Natural killer cell (primary cell): ENCODE measurements at places on chromosomes 3 and 15.

DNA sequence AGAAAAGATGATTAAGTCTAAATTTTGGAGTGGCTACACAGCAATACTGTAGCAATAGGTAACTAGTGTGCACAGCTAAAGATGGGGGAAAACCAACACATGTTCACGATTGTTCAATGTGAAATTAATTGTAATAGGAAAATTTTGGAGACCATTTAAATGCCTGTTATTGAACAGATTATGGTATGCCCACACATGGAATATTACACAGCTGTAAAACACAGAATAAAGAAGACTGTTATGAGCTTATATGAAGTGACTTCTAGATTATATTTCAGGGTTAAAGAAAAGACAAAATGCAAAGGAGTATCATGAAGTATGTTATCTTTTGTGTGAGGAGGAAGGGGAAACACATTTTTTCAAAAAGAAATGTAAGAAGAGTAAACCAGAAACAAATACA, 43.8 kb downstream of the SPINK8 start:
- no peak for DNase-seq

DNA sequence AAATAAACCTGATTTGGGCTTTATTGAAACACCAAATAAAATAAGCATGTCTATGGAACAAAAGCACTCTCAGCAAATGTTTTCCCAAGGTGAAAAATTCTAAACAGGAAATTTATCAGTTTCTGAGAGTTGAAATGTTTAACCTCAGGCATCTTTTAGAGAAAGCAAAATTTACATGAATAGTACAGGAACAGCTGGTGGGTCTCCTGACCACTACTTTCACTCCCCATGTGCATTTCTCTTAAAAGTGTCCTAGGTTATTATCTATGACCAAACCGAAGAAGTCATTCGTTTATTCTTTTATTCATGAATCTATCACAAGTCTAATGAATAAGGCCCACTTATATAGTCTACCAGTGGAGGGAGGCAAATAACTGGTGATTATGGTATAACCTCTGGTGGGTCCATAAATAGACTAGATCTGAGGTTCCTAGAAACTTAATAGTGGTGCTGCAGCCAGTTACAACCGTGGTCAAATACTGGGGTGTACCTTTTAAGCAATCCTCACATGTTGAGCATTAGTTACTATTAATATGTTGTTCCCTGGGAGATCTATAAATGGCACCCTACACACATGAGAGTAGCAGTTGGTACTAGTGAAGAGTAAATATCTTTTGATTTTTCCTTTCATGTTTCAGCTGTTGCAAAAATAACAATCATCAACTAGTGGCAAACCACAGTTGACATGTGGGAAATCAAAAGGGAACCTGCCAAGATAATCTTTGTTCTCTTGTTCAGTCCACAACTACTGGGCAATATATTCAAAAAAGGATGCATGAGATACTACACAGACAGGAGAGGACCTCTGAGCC, 169.3 kb upstream of the STAC start:
- no peak for DNase-seq

DNA sequence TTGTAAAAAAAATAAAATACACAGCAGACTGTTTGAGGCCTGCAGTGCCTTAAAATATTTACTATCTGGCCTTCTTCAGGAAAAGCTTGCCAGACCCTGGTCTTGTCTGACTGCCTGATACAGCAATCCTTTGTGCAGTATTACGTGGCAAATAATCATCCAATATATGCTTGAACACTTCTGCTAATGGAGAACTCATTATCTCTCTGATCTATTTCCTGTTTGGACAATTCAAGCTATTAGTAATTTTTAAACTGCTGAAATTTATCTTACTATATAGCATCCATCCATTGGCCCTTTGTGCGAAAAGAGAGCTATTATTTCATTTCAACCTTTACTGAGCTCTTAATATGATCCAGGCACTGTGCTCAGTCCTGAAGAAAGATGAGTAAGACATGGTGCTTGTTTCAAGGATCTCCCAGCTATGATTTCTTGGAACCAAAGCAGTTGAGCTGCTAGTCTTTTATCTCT, 15.9 kb downstream of the ATG7 start:
- no peak for DNase-seq

DNA sequence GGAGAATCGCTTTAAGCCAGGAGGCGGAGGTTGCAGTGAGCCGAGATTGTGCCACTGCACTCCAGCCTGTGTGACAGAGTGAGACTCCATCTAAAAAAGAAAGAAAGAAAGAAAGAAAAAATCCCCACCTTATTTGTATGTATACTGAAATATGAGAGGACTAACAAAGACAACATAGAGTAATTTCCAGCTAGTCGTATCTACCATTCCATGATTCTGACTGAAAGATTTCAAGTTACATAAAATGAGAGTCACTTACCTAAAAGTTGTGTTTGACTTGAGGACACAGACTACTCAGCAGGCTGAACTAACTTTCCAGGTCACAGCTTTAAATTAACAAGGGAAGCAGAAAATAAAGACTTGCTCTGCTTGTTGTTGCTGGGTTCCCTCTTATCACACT, 18.8 kb upstream of the PRKCI start:
- DNase-seq, result no peak

- DNase-seq, result no peak
These were observed 73.3 kb upstream of the RAD18 start for GRCh38 chr3:9036404-9037131.

- no peak for DNase-seq
These were observed 148.6 kb downstream of the SST start for GRCh38 chr3:187521546-187521945.

DNA sequence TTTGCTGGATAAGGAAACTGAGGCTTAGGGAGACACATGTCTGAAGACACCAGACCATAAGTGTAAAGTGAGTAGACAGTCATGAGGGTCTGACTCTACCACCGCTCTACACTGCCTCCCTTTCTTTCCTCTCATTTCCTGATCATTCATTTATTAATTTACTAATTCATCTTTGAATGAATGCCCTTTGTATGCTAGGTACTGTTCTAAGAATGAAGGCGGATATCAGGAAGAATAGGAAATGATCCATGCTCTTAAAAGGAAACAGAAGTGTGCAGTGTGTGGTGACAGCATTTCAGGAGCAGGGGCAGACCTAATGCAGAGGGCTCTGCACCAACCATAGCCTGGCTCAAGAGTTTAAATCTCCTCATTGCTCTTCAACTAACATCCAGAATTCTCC, 31.8 kb upstream of the PSMD6 start:
- no peak for DNase-seq

DNA sequence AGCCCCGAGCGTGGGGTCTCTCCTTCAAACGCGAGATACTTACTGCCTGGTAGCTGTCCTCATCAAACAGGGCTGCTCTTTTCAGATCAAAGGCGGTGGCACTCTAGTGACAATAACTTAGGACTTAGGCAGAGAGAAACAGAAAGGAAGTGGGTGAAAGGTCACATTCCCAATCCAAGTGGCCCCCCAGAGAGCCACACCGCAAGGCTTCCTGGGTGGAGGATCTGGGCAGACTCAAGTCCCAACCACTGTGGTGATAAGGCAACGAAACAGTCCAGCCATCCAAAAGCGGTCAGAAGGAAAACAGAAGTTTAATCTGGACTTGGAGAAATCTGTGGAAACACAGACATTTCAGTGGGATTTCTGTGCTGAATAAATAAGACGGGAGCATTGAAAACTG, 227.2 kb downstream of the ADAMTS17 start:
- DNase-seq, result no peak

DNA sequence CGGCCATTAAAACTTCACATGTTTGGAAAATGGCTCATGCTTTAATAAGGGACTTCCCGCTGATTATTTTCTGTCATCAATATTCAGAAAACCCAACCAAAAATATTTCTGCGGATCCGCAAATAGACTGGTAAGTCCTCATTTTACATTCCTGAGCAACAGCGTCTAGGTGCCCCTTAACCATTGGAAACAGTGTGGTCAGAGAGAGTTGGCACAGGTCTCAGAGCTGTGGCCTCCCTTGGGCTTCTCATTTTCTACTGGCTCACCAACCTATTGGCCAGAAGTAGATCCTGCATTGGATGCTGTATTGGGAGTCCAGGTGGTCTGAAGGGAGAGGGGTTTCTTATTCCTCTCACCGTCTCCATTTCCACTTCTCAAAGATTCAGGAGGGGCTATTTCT, 348.1 kb upstream of the DCBLD2 start:
- DNase-seq, result no peak

GRCh38 chr3:88668180-88668579, 439.2 kb upstream of the EPHA3 start:
- DNase-seq, result no peak

- no peak for DNase-seq
These were observed 130.4 kb downstream of the FEZF2 start for GRCh38 chr3:62242831-62243509.

- DNase-seq, result no peak
These were observed 27.6 kb downstream of the SLC4A7 start for GRCh38 chr3:27456554-27456953.

DNA sequence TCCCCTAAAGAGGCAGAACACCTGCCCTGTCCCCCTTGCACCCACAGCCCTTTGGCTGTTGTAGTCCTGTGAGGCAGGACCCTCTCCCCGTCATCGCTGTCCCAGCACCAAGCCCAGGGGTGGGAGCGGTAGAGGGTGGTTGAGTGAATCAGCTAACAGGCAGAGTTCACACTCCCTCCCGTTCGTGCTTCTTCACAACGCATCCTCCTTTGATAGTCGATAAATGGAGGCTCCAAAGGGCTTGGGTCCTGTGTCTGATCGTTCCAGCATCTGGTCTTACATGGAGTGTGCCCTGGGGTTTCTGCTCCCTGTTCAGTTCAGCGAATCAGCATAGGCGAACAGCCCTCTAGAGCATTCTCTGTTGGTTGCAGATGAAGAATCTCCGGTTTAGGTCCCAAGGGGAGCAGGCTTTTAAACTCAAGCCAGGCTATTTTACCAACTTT, 820 bp upstream of the HMCES start:
- DNase-seq, result peak; percentile 30

- no peak for DNase-seq
These were observed 212.4 kb downstream of the TLE3 start for GRCh38 chr15:69885173-69885955.

DNA sequence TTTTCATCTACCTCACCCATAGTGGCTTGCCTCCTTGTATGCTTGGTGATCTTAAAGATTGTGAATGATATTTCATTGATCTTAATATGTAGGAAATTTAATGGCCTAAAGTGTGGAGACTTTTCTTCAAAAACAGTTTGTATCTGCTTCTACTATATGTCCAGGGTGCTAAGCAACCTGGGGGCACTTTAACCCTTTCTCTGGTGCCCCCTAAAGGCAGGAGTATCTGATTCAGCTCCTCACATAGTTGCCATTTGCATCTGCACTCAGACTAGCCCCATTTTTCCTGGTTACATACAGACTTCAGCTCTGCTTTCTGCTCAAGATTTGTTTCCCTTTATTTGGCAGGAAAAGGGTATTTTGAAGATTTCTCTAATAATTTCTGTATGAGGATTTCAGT, 5.2 kb upstream of the PFN2 start:
- no peak for DNase-seq

- no peak for DNase-seq
These were observed 15.8 kb downstream of the BOC start for GRCh38 chr3:113227146-113227545.

DNA sequence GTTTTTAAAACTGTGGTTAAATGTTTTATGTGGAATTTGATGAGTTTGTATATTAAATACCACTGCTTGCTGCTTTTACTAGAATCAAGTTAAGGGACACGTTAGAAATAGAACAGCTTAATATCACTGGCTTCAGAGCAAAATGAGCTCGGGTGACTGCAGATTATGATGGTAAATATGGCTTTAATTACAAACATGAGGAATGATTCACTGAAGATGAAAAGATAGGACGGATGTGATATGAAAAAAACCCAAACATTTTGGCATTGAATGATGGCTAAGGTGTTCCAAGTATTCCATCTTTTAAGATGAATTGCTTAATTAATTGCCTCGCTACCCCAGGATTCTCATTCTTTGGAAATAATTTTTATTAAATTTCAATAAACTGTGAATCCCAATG, 33.7 kb downstream of the SLC24A1 start:
- no peak for DNase-seq

GRCh38 chr3:94301366-94301765, 238.5 kb downstream of the NSUN3 start:
- no peak for DNase-seq

- DNase-seq, result no peak
These were observed 214.3 kb upstream of the ADAMTS9 start for GRCh38 chr3:64901986-64902516.

- no peak for DNase-seq
These were observed 312.8 kb upstream of the CHRM5 start for GRCh38 chr15:33655488-33655887.

DNA sequence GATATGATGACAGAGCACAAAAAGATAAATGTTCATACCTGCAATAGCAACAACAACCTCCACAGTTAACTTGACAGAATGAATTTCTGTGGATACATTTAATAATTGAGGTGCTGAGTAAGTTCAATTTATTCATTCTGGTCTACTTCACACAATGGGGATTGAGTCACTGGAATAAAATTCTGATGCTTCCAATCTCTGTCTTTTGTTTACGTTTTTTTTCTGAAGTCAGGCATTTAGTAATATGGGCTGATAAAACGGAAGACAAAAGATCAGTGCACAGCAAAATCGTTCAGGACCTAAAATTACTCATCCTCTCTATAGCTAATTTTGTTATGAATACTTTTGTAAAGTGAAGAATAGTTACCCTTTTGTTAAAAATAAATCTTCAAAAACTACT, 565.9 kb upstream of the CCDC54 start:
- DNase-seq, result no peak

DNA sequence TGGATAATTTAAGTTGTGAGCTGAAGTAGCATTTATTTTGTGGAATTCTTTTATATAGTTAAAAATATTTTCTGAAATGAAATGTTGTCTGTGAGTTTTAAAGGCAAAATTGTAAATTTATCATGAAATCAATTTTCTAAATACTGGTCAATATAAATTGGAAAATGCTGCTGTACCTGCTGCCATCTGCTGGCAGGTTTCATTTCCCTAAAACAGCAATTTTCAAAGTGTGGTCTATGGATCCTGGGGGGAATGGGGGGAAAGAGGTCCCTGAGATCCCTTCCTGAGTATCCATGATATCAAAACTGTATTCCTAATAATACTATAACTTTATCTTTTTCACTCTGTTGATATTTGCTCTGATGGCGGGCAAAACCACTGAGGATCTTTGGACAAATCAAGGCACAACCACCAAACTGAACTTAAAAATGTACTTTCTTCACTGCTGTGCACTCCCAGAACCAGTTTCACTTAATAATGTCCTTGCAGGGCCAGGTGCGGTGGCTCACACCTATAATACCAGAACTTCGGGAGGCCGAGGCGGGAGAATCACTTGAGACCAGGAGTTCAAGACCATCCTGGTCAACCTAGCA, 17.2 kb upstream of the CCR4 start:
- DNase-seq, result peak; percentile 55
